RPMI7951 (cell line): ENCODE measurements at places on chromosomes 5 and 9. TPM values are rescaled to one million over a fixed set of nuclear protein-coding genes. Genes with fewer than 3 reads are reported as not detected.
A peak's percentile ranks its signal among the peaks of the same experiment; 100 is the strongest.

The BRINP1 gene
- total RNA-seq, result under 0.01 and 0.24 TPM in 2 replicates

The ALDH1A1 gene
- not detected in 2 replicates for total RNA-seq

The NR5A1 gene
- not detected in 2 replicates for total RNA-seq

The TMC1 gene
- total RNA-seq, result 0.29 TPM in 1 of 2 replicates, not detected in the other

DNA sequence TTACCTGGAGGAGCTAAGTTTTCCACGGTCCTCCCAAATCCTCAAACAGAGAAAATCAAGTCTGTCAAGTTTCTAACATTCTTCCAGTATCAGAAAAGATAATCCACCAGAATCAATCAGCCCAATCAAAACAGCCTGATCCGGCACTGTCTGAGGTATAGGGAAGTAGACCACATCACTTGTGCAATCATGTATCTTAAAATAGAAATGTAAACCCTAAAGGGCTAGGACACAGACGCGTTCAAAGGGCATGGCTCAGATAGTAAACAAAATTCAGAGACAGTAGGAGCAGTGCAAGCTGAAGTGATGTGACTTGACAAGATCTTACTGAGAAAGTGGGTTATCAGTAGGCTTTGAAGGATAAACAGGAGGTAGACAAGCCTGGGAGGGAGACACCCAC lies 252.4 kb upstream of the DAPK1 start:
- no peak for DNase-seq

The FLT4 gene
- total RNA-seq, result not detected in 2 replicates

GRCh38 chr9:31030741-31031202 lies 1353.7 kb upstream of the ACO1 start:
- no peak for DNase-seq

GRCh38 chr5:132094393-132095076 lies 20.9 kb downstream of the CSF2 start:
- peak; percentile 97 for DNase-seq

The RNF208 gene
- not detected in 2 replicates for total RNA-seq

DNA sequence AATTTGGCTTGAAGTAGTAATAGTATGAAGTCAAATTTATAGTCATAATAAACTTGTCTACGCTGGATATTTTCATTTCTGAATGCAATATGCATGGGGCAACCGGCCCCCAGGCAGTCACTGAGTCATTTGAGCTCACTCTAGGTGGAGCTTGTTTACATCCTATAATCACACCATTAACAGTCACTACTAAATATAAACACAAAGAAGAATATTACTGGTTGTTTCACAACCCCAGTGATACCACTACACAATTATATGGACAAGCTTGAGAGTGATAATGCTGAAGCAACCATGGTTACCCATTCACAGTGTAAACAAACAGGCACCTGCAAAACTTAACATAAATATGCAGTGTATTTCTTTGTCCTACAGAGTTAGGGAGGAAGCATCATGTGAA lies 68.7 kb downstream of the MARCHF3 start:
- DNase-seq, result peak; percentile 52

DNA sequence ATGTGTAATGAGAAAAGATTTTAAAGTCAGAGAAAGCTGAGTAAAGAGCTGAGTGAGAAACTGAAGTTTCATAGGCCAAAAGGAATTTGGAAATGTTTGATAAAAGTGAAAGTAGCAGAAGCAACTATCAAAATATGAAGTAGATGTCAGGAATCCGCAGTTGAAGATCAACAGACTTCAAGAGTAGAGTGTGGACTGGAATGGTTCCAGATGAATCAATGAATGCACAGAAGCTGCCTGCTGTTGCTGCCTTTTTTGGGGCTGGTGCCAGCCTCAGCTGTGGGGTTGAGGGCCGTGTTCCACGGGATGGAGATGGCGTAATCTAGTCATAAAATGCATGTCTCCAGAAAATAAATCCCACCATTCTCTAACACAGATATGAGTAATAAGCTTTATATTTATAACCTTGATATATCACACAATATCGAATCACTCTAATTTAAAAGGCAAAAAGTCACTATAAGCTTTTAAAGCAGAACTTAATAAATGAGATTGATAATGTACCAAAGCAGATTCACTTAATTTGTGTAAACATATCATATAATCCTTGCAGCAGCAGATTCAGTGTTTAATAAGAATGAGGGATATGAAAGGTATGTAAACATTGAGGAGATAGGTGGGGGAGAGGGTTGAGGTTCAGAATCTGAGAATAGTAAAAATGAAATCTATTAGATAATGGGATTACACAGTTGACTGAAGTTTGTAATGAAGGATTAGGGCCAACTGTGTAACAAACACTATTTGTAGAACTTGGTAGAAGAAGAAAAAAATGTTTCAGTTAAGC lies 652.3 kb upstream of the FTMT start:
- no peak for DNase-seq

The TNFSF15 gene
- 0.24 and 0.49 TPM in 2 replicates for total RNA-seq

The OR1N1 gene
- not detected in 2 replicates for total RNA-seq

The POC5 gene
- 25.1 and 35.0 TPM in 2 replicates for total RNA-seq

- no peak for DNase-seq
These were observed 184.7 kb downstream of the CARTPT start for GRCh38 chr5:71903808-71904207.

DNA sequence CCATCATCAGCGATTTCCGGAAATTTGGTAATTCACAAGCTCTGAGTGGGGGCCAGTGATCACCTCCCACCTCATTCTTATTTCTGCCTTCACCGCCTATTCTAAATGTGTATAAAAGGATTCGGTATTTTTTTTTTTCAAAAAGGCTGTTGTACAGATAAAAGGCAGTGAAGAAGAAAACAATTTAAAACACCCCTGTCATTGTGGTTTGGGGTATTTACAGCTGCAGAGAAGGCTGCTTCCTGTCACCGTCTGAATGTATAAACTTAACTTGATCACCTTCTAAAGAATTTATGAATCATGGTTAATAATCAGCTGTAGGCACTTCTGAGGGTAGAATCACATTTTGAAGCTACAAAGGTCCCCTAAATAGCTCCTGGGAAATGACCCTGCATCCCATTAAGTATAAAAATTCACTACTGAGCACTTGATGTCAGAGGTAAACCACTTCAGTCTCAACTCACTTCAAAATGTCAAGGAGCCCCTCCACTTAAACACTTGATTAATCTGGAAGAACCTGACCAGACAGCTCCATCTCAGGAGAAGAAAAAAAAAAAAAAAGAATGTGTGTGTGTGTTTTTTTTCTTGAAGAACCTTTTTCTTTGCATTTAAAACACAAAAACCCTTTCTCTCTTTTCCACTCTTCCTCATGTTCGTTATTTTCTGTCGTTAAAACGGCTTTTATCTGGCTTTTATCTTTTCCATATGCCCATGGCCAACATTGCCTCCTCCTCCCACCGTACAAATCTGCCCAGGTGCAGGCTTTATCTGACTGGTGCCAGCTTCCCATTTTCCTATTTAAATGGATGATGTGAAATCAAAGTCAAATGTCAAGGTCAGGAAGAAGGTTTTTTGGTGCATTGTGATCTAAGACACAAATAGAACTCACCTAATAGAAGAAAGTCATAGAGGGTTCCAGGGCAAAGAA lies 291.2 kb downstream of the IRX1 start:
- DNase-seq, result no peak

DNA sequence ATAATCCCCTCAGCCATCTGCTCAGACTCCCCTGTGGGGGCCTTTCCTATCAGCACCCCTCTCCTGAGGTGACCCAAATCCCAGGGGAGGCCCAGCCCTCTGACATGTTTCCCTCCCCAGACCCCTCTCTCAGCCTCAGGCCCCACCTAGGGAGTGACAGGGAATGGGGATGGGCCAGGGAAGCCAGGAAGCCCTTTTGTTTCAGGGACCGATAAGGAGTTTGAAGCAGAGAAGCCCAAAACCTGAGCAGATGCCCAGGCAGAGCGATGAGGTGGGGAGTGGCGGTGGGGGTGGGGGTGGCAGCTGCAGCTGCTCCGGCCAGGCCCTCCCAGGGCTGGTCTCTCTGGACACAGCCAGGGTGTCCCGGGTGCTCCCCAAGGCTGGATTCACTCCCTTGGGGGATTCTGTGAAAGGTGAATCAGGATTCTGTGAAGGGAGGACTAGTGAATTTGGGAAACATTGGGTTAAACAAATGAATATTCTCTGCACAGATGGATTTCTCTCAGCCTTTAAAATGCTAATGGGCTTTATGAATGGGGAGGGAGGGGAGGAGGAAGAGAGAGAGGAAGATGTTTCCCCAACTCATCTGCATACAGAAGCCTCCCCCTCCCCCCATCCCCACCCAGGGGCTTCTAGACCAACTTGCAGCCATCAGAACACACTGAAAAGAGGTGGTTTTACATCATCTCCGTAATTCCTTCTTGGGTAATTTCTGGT lies 17.4 kb downstream of the AKNA start:
- DNase-seq, result no peak

DNA sequence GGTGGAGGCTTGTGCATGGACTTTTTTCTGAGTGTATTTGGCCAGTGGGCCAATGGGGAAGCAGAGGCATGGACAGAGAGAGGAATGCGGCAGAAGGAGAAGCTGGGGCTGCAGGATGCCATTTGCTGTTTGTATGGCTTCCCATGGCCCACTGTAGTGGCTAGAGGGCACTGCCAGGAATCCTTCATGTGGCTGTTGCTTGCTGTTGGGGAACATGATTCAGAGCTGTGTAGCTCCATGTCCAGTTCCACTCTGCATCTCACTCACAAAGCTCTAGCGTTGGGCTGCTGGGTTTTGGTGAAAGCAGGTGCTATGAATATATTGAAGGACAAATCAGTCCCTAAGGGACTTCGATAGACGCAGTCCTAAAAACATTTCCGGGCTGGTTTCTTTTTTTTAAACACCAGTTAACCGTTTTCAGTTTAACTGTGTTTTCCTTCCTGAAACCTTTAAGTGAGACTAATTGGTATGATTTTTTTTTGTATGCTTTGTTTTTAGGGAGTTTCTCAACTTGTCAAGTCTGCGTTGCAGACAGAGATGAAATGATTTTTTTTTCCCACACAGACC lies 51.3 kb downstream of the SLC22A5 start:
- peak; percentile 59 for DNase-seq

DNA sequence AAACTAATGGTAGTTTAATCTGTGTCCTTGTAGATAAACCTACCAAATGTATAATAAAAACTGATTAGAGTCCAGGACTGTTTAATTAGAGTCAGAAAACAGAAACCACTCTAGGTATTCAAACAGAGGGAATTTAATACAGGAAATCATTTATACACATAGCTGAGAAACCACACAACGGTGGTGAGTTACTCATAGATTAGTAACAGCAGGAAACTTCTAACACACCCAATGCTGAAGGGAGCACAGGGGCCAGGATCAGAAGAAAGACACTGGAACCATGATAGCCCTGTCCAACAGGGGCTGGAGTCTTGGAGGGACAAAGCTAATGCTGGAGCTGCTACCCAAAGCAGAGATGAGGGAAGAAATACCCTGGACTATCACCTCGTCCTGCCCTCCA lies 321.0 kb downstream of the ACTL7B start:
- peak; percentile 94 for DNase-seq

DNA sequence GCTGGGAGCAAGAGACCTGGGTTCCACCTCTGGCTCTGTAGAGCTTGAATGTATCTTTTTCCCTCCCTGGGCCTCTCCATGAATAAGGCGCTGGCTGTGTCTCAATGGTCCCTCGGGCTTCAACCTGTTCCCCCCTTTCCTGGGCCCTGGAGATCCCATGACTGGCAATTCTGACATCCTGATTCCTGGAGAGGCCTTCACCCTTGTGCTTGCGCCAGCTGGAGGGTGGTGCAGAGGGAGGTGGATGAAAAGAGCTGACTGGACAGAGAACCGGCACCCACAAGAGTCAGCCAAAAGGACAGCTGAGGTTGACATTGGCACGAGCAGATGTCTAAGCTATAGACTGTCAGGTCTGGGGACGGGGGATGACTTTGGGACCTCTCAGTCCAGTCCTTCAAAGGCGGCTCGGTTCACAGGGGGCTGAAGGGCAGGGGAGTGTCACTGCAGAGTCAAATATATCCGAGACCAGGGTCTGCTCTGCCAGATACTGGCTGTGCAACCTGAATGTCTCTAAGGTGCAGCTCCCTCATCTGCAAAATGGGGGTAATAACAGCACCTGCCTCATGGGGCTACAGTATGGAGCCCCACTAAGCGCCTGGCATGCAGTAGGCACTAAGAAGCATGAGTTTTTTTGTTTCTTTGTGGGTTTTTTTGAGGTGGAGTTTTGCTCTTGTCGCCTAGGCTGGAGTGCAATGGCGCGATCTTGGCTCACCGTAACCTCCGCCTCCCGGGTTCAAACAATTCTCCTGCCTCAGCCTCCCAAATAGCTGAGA lies 13.8 kb downstream of the DNM1 start:
- no peak for DNase-seq

- DNase-seq, result peak; percentile 37
These were observed 81.2 kb downstream of the ZNF618 start for GRCh38 chr9:113957351-113957750.

- DNase-seq, result no peak
These were observed 144.7 kb downstream of the OSTF1 start for GRCh38 chr9:75233011-75233410.

- DNase-seq, result no peak
These were observed 215.3 kb downstream of the FOXD4L6 start for GRCh38 chr9:40913096-40913719.

- DNase-seq, result peak; percentile 0
These were observed 153.7 kb downstream of the TMEM232 start for GRCh38 chr5:110572729-110573128.

The PCDHGA4 gene
- total RNA-seq, result 3.8 and 4.8 TPM in 2 replicates

DNA sequence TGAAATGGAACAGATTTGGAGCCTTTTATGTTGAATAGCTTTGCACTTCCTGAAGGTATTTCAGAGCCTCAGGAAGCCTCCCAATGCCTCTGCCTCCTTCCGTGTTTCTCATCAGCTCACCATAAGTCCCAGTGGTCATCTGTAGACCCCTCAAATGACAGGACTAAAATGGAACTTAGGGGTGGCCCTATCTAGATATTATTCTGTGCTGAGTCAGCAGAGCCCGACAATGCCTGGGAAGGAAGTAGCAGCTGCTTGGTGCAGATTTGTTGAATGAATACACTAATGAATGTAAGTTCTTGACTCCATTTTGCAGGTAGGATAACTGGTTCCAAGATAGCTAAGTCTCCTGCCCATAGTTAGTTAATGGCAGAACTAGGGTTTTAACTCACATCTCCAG lies 97.7 kb downstream of the ASTN2 start:
- no peak for DNase-seq

DNA sequence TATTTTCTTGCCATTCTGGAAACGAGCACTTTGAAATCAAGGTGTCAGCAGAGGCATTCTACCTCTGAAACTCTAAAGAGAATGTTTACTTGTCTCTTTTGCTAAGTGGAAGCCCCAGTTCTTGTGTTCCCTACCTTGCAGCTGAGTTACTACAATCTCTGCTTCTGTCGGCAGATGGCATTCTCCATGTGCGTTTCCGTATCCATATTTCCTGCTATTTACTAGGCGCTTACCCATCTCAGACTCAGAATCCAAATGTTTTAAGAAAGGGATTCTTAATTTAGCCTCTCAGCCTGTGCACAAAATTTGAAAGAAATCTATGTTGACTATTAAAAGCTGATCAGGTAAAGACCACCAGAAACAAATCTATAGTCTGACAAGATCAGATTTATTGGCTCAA lies 221.3 kb upstream of the FTMT start:
- DNase-seq, result peak; percentile 5

The NADK2 gene
- total RNA-seq, result 29.2 and 34.2 TPM in 2 replicates

DNA sequence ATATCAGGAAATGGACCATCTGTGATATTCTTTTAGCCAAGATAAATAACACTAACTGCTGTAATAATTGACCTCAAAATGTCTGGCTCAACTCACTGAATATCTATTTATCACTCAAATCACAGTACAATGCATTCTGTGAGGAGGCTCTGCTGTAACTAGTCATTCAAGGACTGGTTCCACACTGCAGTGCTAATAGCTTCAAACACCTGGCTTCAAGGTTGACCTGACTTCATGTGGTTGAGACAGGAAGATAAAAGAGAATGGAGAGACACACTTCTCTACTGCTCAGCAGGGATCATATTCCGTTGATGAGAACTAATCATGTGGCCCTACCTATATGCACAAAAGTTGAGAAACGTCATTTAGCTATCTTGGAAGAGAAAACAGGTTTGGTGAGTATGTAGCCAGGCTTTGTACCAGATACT lies 3.4 kb upstream of the RHOBTB3 start:
- no peak for DNase-seq
